Naive B cell (primary cell): ENCODE measurements at places on chromosomes 12 and 14. TPM values are rescaled to one million over a fixed set of nuclear protein-coding genes. Genes with fewer than 3 reads are reported as not detected.

Gene CLEC2D
- 467 TPM for polyA plus RNA-seq

Gene RAD51B
- polyA plus RNA-seq: 35.8 TPM

Gene COCH
- 0.56 TPM for polyA plus RNA-seq

Gene SLC38A1
- 352 TPM for polyA plus RNA-seq

Gene RNU6-8
- not detected for polyA plus RNA-seq

Gene AGAP2
- polyA plus RNA-seq: 2.1 TPM

Gene SYNE3
- polyA plus RNA-seq: 0.71 TPM

Gene SLCO1B1
- not detected for polyA plus RNA-seq

Gene ARMH4
- polyA plus RNA-seq: not detected

Gene NCOR2
- polyA plus RNA-seq: 3.8 TPM

Gene DNAI7
- polyA plus RNA-seq: not detected

Gene MYF6
- not detected for polyA plus RNA-seq

Gene PRDM4
- polyA plus RNA-seq: 33.4 TPM

Gene FOXA1
- polyA plus RNA-seq: not detected

Gene SCN8A
- 0.83 TPM for polyA plus RNA-seq

Gene SSTR1
- not detected for polyA plus RNA-seq

Gene SLC5A8
- polyA plus RNA-seq: not detected

Gene OR4N2
- not detected for polyA plus RNA-seq

Gene HOXC12
- not detected for polyA plus RNA-seq

Gene CISTR
- polyA plus RNA-seq: not detected

Gene KRT3
- polyA plus RNA-seq: not detected

Gene MYL2
- not detected for polyA plus RNA-seq

Gene ZNF385A
- polyA plus RNA-seq: 9.3 TPM

Gene MAP3K12
- not detected for polyA plus RNA-seq

Gene LHX5
- polyA plus RNA-seq: not detected

Gene OLR1
- not detected for polyA plus RNA-seq

Gene PTGES3
- 176 TPM for polyA plus RNA-seq

Gene STAB2
- not detected for polyA plus RNA-seq

Gene NOVA1
- polyA plus RNA-seq: not detected

Gene LBHD2
- not detected for polyA plus RNA-seq

Gene CIROP
- polyA plus RNA-seq: not detected

Gene TOX4
- 88.6 TPM for polyA plus RNA-seq

Gene TGM1
- polyA plus RNA-seq: not detected

Gene MMP17
- 9.6 TPM for polyA plus RNA-seq

Gene TAS2R42
- polyA plus RNA-seq: not detected
